NCI-H446 (cell line): ENCODE measurements at places on chromosomes 12 and 14.

DNA sequence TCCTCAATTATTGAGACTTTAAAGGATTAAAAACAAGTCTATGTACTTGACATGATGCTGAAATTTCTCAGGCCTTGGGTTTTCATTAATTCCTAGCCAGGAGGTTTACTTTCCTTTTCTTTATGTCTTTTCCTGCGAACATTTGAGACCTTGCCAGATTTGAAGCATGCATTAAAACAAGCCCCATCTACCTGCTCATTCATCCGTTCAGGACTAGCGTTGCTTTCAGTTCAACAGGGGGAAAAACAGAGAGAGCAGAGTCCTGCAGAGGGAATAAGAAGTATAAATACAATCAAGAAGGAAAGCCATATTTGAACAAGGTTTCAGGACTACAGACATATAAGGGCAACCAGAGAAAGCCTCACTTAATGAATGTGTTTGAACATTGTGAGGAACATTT lies 542.4 kb downstream of the DIO2 start:
- peak; percentile 80 for DNase-seq

DNA sequence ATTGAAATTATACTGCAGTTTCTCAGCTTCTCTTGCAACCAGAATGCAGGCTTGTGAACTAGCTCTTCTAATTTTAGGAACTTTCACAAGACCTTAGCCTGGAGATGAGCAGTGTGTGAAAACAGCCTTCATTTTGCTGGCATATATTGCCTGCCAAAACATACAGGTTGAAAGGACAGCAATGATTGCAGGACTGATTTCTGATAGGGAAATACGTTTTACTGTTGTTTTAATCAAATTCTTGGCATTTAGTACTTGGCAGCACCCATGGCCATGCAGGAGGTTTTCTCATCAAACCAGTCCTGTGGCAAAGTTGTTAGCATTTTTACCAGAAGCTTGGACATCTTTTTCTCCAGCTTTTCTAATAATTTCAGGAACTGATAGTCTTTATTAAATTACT lies 91.9 kb upstream of the MUCL1 start:
- DNase-seq: no peak

- DNase-seq: no peak
Measured at GRCh38 chr12:9064201-9064814, 51.4 kb downstream of the A2M start.

- no peak for DNase-seq
Measured at GRCh38 chr12:124698211-124698997, 131.0 kb upstream of the NCOR2 start.

DNA sequence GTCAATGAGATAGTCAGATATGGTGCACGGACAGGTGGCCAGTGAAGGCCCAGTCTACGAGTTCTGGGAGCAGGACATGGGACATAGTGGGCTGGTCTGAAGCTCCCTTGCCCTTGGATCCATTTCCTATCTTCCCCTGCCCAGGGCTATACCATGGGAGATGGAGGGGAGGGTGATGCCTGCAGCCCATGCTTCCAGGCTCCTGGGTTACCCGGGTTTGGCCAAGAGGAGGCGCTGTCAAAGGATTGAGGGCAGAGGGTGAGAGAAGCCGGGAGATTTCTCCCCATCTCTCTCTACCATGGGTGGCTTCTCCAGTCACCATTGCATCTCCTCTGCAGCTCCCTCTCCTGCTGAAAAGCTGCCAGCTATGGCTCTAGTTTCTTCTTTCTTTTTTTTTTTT lies 52.8 kb upstream of the LHX5 start:
- DNase-seq: no peak

DNA sequence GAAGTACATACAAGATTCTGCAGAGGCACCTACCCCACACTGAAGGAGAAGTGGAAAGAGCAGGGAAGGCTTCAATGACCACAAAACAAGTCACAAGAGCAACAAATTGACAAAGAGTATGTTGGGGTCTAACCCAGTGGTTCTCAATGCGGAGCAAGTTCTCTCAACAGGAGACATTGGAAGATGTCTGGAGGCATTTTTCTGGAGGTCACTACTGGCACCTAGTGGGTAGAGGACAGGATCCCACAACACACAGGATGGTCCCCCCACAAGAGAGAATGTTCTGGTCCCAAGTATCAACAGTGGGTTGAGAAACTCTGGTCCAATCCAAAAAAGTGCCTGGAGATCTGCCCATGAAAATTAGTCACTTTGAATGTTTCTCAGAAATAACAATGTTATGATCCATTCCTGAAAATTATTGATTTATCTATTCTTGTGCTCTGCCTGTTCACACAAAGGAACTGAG lies 3.4 kb downstream of the SSH1 start:
- no peak for DNase-seq
